ENCODE measurements at places on chromosomes 7 and 10.

GRCh38 chr10:124500757-124501156 is 39.1 kb downstream of the LHPP start:
- no peak for DNase-seq

- DNase-seq = no peak
Measured at GRCh38 chr10:62619413-62619738, 185.1 kb upstream of the ADO start.

- DNase-seq = no peak
Measured at GRCh38 chr7:51198654-51199053, 118.0 kb downstream of the COBL start.

GRCh38 chr7:76302347-76303201 is at the start of gene HSPB1:
Gene HSPB1, plus strand, starts transcription at chr7:76302673. Its CDS starts 40 bp downstream, at chr7:76302713.
- peak; percentile 74 for DNase-seq

DNA sequence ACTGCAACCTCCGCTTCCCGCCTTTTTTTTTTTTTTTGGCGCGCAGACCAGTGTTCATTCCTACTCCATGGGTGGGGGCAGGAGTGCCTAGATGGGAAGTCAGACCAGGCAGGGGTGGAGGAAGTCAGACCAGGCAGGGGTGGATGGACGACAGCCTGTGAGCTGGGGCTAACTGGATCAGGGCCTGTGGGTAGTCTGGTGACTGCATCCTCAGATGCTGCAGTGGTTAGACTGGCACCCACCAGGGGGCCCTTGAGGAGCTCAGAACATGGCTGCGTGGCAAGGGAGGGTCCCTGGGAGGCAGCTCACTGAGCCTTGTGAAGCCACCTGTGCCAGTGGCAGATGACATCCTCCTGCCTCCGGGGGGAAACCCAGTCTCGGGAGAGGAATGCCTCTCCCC is 35.1 kb downstream of the RCC1L start:
- no peak for DNase-seq

DNA sequence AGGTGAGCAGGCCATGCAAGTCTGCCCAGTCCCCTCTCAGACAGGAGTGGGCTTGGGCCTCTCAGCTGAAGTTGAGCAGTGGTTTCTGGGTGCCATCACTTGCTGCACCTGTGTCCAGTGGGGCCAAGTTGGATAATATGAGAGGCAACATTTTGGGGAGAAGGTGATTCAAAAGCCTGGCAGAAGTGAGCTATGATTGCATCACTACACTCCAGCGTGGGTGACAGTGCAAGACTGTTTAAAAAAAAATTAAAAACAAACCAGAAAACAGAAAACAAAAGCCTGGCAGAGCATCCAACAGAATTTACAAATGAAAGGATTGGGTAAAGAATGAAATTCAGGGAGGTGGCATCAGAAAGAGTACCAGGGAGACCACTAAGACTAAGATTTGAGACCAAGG is 121.5 kb upstream of the LAMB4 start:
- DNase-seq = no peak

GRCh38 chr10:26525586-26525985 is 87.4 kb downstream of the APBB1IP start:
- no peak for DNase-seq

DNA sequence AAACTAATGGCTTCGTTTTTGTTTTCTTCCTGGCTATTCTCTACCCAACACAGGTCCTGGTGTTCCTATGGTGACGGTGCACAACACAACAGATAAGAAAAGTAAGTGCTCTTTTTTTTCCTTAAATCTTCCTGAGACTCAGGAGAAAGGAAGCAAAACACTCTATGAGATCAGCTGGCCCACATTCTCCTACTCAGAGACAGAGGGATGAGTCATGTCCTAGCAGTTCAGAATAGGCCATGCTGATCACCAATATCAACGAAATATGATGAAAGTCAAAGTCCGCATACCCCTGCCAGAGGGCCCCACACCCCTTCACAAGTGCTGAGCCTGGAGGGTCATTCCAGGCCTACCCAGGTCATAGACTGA is 149.2 kb downstream of the PAXIP1 start:
- DNase-seq = no peak

DNA sequence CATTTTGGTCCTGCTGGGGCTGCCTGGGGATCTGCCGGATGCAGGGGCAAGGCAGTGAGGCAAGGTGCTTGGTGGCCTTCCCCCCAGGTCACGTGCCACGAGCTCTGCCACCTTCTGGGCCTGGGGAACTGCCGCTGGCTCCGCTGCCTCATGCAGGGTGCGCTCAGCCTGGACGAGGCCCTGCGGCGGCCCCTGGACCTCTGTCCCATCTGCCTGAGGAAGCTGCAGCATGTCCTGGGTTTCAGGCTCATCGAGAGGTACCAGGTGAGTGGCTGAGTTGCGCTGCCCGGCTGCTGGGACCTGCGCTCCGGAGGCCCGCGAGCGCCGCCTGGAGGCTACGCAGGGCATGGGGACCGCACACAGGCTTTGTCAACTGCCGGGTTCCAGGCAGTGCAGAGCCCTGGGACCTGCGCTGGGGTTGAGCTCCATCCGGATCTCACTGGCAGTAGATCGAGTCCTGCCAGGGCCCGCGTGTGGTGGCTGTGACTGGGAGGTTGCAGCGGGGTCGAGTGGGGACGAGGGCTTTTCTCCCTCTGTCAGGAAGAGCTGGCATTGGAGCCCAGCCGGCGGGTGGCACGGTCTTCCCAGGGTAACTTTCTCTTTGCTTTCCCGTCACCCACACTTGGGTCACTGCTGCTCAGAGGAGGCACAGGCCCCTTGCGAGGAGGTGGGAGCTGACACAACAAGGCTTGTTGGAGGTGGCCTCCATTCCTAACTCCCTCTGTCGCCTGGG is 21.7 kb downstream of the AMZ1 start:
- DNase-seq = peak; percentile 72

GRCh38 chr7:45922810-45923209 is 1.7 kb upstream of the IGFBP3 start:
- DNase-seq = no peak

DNA sequence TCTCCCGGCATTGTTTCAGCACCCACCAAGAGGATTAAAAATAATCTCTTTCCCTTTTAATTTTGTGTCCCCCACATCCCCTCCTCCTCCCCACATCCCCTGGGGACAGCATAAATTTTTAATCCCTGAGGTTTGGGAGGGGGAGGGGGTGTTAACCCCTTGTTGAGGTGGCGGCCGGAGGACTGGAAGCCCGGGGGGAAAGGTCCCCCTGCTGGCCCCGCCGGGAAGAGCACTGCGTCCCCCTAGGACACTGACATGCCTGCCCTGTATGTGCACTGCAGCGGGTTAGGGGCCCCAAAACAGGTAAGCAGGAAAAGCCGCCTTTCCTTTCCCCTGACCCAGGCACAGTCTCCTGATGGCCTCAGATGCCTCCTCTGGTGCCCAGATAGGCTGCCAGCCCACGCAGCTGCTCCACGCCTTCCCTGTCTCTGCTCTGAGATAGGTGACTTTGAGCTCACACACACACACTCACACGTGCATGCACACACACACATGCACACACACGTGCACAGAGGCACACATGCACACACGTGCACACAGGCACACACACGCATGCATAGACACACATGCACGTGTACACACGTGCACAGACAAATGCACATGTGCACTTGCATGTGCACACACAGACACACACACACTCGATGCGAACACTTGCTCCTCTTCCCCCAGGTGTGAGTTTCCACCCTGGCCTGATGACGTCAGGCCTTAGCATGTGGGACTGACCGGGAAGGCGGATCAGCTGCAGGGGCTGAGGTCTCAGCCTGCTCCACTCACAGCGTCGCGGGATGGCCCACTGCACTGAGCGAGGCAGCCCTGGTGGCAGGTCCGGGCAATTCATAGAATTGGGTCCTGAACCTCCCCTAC is 12.3 kb downstream of the CNPY1 start:
- DNase-seq = no peak

- no peak for DNase-seq
Measured at GRCh38 chr7:64839910-64840309, 45.7 kb downstream of the ZNF138 start.

DNA sequence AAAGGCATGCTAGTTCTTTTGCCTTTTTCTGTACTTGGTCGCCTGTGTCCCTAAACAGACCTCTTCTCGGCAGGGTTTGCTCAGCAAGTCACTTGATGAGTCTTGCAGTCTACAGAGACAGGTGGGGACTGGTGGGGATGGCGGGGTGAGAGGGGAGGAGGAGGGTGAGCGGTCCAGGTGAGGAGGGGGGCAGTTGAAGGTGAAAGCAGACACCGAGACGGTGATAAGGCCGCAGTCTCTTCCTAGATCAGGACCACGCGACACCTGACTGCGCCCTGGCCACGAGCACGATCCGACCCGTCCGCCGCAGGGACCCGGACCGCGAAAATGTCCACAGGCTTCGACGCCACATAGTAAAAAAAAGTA is 566 bp downstream of the ASNS start:
- peak; percentile 45 for DNase-seq

- DNase-seq = no peak
Measured at GRCh38 chr7:110881721-110882120, 209.2 kb upstream of the LRRN3 start.

GRCh38 chr7:155458111-155458877 is at the start of gene EN2:
Gene EN2, plus strand, starts transcription at chr7:155458129. Its CDS starts 249 bp downstream, at chr7:155458378.
- no peak for DNase-seq

DNA sequence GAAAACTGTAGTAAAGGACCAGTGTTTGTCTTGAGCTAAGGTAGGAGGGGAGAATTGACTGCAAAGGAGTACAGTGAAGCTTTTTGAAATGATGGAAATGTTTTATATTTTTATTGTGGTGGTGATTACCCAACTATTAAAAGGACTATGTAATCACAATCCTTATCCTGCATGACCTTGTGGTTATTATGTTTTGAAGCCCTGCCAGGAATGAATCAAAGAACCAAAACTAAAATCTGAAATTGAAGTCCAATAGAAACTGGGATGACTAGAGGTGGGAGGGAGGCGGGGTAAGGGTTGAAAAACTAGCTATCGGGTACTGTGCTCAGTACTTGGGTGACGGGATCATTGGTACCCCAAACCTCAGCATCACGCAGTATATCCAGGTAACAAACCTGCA is 8.2 kb downstream of the CCDC7 start:
- no peak for DNase-seq

GRCh38 chr7:12729112-12729511 is 41.7 kb downstream of the ARL4A start:
- no peak for DNase-seq

DNA sequence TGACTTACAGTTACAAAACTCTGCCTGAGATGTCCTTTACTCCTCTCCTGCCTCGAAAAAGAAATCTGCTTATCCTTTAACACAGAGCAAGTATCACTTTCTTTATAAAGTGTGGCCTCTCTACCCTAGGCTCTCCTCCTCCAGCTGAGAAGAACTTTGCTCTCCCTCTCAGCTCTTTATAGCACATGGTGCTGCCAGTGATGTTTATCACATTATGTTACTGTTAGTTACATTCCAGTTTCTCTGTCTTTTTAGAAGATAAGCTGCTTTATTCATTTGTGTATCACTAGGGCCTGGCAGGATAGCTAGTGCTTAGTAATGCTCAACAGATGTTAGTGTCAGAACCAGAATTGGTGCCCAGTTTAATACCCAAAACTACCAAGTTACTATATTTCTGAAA is 41.1 kb upstream of the TMEM229A start:
- no peak for DNase-seq

DNA sequence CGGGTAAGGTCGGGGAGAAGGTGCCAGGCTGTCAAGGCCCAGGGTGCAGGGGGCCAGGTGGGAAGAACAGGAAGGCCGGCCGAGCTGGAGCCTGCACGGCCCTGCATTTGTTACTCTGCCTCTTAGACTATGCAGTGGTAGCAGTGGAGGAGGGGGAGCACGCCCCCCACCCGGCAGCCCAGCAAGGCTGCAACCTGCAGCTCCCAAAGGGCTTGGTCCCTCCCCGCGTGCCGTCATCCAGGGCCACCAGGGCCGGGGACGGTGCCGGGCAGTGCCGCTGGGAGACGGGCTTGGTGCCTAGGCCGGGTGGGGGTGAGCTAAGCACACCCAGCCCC is 7.0 kb upstream of the GPER1 start:
- DNase-seq = no peak

DNA sequence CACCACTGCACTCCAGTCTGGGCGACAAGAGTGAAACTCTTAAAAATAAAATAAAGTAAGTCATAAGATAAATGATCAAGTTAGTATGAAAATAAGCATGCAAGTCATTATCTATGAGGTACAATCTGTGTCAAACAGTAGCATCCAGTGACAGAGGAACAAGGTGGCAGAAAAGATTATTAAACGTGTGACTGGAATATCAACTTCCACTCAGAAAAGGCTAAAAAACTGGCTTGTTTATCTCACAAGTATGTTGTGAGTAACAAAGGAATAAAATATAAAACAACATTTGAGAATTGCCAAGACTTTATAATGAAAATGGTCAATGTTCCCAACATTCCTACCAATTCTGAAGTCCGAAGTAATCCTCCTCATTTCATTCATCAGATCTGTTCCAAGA is 30.3 kb downstream of the ITGB1 start:
- no peak for DNase-seq

DNA sequence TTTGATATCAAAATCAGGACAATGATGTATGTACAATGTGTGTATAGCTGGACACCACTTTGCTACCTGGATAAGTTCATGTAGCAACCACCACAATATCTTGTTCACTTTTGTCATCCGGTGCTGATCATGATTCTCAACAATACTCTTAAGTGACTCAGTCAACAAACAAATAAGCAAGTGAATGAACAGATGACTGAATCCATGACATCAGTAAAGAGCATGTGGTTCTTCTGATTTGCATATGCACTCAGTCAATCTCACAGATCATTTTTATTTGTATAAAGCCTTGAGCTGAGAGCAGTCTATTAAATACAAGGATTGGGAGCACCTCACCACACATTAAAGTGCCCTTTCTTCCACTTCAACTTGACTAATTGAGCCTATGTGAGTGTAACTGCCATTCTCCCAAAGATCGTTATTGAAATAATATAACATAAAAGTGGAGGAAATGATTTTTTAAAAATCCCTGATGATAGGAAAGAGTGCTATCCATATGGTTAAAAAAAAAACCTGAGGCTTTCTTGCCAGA is 69.5 kb downstream of the NPSR1 start:
- no peak for DNase-seq

All from activated CD4-positive, alpha-beta T cell treated with anti-CD3 and anti-CD28 coated beads for 4 hours (primary cell).